ENCODE measurements at places on chromosomes 7 and 10. TPM values are rescaled to one million over a fixed set of nuclear protein-coding genes. Genes with fewer than 3 reads are reported as not detected.

The DDC gene
- total RNA-seq, result not detected

The CUEDC2 gene
- total RNA-seq, result 40.4 TPM

The MCM10 gene
- 5.6 TPM for total RNA-seq

The CYP26C1 gene
- total RNA-seq, result 2.5 TPM

The LRRD1 gene
- total RNA-seq, result under 0.01 TPM

The CACNA2D1 gene
- total RNA-seq, result 31.0 TPM

The HECTD2 gene
- 8.4 TPM for total RNA-seq

The SH2D4B gene
- total RNA-seq, result 0.10 TPM
